ENCODE measurements at places on chromosomes 6 and 20. TPM values are rescaled to one million over a fixed set of nuclear protein-coding genes. Genes with fewer than 3 reads are reported as not detected.

Gene AIF1
- not detected for total RNA-seq

Gene CLVS2
- 0.11 TPM for total RNA-seq

Gene SIRPA
- total RNA-seq: 125 TPM

Gene DACT2
- total RNA-seq: 3.3 TPM

Gene PRSS35
- total RNA-seq: 2.9 TPM

Gene PSMB8
- 58.8 TPM for total RNA-seq

Gene SLC17A3
- not detected for total RNA-seq

Gene NKX2-4
- total RNA-seq: not detected

Gene SLC17A2
- not detected for total RNA-seq

Gene PACRG
- 0.26 TPM for total RNA-seq

Gene SLC52A3
- total RNA-seq: not detected

Gene TP53INP2
- total RNA-seq: 8.9 TPM

Gene COL11A2
- 0.65 TPM for total RNA-seq

Gene TJAP1
- total RNA-seq: 12.4 TPM

Gene SFTA2
- total RNA-seq: not detected

Gene POPDC3
- total RNA-seq: 71.8 TPM

Gene TCP11
- 0.11 TPM for total RNA-seq

Gene TSHZ2
- total RNA-seq: 0.43 TPM

Gene PROCR
- total RNA-seq: 60.6 TPM

Gene CCDC167
- total RNA-seq: 22.9 TPM

Gene SLC22A7
- total RNA-seq: not detected

Gene XKR7
- not detected for total RNA-seq

Gene PLG
- not detected for total RNA-seq

Gene SALL4
- 0.26 TPM for total RNA-seq

Gene CASS4
- 0.11 TPM for total RNA-seq

Gene POU5F1
- 0.97 TPM for total RNA-seq

Gene HDGFL1
- not detected for total RNA-seq

Gene RCAN2
- 2.1 TPM for total RNA-seq

Gene SLC22A1
- 1.1 TPM for total RNA-seq

Gene TUBB1
- total RNA-seq: not detected

All from articular chondrocyte of knee joint (primary cell).